ENCODE measurements at places on chromosomes 16 and 17.

DNA sequence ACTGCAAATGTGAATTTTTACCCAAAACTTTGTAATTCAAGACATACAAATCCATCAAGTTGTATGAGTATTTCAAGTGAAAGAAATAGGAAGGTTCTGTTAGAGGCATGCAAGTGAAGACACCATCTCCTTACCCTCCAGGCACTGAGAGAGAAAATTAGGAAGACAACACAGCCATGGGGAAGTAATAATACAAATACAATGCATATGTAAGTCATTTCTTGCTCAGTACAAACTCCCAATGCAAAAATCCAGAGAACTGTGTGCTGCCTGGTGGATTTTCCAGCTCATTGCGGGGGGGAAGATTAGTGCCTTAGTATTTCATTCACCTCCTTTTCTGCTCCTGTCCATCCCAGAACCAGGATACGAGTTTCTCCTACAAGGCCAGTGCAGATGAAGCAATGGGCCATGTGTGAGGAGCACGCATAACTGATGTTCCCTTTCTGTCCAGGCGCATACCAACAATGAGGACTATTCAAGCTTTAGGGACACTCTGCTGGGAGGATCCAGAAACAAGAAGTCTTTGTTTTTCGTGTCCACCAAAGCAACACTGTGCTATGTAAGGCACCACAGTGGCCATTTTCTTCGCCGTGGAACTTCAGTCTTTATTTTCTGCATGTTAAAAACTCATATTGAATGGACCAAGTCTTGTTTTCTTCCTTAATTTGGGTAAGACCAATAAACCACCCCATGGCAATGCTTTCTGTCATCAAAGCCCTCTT lies 143.7 kb upstream of the RCVRN start:
- DNase-seq = no peak

DNA sequence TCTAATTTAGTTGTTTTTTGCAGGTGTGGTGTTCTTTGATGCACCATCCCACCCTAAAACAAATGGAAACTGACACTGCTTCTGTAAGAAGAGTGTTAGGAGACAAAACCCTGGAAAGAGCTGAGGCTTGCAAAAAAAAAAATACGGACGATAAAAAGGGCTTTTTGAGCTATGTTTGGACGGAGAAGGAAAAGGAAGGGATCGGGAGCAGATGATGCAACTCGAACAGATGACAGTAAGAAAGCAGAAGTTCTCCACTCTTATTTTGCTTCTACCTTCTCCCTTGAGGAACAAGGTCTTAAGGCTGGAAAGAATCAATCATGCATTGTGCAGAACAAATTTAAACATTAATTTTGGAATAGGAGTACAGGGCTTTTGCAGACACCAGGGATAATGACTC lies 136.7 kb downstream of the MAF start:
- DNase-seq = no peak

- DNase-seq = no peak
These were observed 1039.2 kb upstream of the GOT2 start for GRCh38 chr16:59773330-59773729.

GRCh38 chr17:65556014-65556909 lies 5.2 kb downstream of the AXIN2 start:
- DNase-seq = no peak

DNA sequence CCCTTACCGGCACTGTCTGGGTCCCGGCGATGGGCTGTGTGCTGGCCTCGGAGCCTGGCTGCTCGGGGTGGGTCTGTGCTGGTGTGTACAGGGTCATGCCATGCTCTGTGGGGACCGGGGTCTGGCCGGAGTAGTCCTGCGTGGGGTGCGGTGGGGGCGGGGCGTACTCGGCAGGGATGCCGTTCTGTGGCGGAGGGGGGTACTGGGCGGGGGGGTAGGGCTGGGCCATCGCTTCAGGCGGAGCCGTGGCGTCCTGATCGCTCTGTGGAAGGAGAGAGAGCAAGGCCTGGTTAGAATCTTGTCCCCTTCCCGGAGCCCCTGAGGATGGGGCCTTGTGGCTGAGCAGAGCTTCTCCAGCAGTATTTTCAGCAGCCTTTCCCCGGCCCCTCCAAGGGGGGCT lies 40.9 kb downstream of the ENGASE start:
- no peak for DNase-seq

- no peak for DNase-seq
These were observed 1.0 kb upstream of the ATP2A3 start for GRCh38 chr17:3965118-3965800.

GRCh38 chr16:54303613-54304012 lies 17.0 kb upstream of the IRX3 start:
- no peak for DNase-seq

- no peak for DNase-seq
These were observed 13.0 kb upstream of the NFATC3 start for GRCh38 chr16:68072038-68072695.

DNA sequence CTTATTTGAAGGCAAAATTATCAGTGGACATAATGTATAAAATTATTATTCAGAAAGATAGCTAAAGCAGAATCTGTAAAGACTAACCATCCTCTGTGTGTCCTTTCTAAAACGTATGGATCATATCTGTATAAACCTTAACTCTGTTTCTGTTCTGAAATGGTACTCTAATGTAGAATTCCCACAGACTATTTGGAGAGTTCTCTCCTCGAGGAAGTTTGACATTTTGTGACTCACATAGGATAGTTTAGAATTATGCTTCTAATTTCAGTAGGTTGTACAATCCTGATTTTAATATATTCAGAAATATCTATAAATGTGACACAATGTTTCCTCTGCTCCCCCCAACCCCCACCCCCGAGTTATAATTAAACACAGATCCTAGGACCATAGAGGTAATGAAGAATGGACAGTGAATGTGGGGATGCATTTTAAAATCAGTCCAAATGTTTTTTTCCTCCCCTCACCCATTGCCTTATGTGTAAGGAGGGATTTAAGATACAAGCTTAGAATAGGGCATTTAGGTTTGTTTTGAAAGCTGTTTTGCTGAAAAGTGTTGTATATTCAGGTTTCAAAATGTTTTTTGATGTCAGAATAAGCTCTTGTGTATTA lies 66.8 kb downstream of the BCAS3 start:
- no peak for DNase-seq

DNA sequence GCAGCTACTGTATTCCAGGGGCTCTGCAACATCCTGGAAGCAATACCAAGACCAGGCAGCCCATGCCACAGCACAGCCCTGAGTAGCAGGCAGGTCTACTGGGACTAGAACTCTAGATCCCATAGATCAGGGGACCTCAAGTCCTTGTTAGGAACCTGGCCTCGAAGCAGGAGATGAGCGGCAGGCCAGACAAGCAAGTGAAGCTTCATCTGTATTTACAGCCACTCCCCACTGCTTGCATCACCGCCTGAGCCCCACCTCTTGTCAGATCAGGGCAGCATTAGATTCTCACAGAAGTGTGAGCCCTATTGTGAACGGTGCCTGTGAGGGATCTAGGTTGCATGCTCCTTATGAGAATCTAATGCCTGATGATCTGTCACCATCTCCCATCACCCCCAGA lies 295.7 kb upstream of the TNRC6C start:
- no peak for DNase-seq

DNA sequence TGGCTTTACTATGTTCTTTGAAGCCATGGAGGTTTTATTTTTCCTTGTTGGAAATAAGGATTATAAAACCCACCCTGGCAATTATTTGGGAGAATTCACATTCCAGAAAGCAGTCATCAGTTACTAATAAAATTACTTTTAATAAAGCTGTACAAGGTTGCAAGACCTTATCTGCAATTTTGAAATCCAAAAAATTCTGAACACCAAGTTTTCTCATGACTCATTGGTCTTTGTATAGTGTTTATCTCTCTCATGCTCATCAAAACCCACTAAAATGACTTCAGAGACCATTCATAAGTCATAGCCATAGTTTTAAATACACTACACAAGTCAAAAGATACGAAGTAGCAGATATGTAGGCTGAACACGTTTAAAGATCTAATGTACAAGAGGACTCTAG lies 6.0 kb upstream of the KRT38 start:
- DNase-seq = peak; percentile 49

- DNase-seq = no peak
These were observed 22.8 kb upstream of the MTSS2 start for GRCh38 chr16:70708366-70709246.

- no peak for DNase-seq
These were observed 5.0 kb downstream of the ZNF689 start for GRCh38 chr16:30605158-30605557.

- DNase-seq = no peak
These were observed 53.1 kb downstream of the CFDP1 start for GRCh38 chr16:75379911-75380847.

DNA sequence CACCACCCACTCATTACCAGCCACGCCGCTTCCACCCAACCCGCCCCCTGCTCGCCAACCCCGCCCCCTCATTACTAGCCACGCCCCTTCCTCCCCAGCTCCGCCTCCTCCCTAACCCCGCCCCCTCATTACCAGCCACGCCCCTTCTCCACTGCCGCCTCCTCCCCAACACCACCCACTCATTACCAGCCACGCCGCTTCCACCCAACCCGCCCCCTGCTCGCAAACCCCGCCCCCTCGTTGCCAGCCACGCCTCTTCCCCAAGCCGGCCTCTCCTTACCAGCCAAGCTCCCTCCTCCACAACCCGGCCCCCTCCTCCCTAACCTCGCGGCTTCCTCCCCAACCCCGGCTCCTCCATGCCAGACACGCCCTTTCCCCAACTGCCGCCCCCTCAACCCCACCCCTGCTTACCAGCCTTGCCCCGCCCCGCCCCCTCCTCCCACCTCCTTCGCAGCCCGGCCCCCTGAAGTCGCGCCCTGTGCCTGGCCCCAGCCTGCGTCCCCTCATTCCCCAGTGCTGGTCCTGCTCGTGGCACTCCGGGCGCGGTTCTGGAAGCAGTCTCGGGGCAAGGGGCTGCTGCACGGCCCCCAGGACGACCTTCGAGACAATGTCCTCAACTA lies 7.3 kb downstream of the SLC22A31 start:
- peak; percentile 38 for DNase-seq

GRCh38 chr17:48174833-48175523 lies 67.4 kb downstream of the SNX11 start:
- DNase-seq = no peak

- DNase-seq = no peak
These were observed 27.8 kb downstream of the C16orf96 start for GRCh38 chr16:4583906-4584305.

GRCh38 chr16:86089991-86090390 lies 191.0 kb downstream of the IRF8 start:
- no peak for DNase-seq

GRCh38 chr17:82645516-82645915 lies 2.7 kb downstream of the WDR45B start:
- DNase-seq = no peak

DNA sequence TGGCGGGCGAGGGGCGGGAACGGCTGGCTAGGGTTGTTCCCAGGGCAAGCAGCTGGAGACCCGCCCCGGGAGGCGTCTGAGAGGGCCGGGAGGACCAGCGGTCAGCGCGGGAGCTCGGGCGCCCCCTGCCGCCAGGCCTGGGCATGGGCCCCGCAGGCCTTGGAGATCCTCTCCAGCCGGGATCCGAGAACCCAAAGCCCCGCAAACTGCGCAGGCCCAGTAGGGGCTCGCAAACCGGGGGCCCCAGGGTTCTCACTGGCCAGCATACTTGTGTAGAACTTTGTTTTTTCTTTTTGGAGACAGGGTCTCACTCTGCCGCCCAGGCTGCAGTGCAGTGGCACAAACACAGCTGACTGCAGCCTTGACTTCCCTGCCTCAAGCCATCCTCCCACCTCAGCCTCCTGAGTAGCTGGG lies 20.8 kb upstream of the ZNF423 start:
- no peak for DNase-seq

GRCh38 chr17:59830007-59830630 lies 62.6 kb downstream of the TUBD1 start:
- no peak for DNase-seq

- DNase-seq = no peak
These were observed 23.0 kb upstream of the IL21R start for GRCh38 chr16:27378871-27379481.

DNA sequence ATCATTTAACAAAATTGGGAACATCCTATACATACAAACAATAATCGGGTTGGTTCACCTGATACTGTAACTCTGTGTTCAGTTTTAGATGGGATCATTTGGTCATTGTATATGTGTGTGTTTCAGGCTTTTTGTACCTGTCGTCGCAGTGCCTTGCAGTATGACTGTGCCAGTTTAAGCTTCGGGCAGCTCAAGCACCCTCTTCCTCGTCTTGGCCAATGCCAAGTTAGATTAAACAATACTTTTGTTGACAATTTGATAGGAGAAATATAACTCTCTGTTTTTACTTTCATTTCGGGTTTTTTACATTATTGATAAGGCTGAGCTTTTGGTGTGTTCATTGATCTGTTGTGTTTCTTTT lies 37.0 kb upstream of the ARHGAP17 start:
- DNase-seq = no peak

GRCh38 chr16:53509906-53510703 lies 7.1 kb upstream of the AKTIP start:
- no peak for DNase-seq

DNA sequence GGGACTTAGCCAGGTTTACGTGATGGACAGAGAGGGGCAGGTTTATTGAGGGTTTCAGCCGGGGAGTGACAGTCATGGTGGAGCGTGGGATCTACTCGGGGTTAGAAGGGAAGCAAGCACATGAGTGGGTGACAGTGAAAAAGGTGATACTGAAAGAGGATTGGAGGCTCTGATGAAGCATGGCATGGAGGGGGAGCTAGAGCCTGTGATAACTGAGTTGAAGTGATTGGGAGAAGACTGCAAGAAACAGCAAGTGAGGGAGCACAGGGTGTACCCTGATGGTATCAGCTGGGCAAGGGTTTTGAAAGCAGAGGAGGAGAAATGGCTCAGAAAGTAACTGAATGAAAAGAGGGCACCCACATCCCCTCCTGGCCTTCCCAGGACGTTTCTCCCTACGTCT lies 6.7 kb upstream of the KSR1 start:
- DNase-seq = no peak

GRCh38 chr17:75664099-75664549 lies 2.8 kb downstream of the RECQL5 start:
- DNase-seq = no peak

- DNase-seq = no peak
These were observed 85.0 kb upstream of the MED9 start for GRCh38 chr17:17391668-17392370.

- no peak for DNase-seq
These were observed 37.4 kb downstream of the TMEM186 start for GRCh38 chr16:8760021-8760420.

DNA sequence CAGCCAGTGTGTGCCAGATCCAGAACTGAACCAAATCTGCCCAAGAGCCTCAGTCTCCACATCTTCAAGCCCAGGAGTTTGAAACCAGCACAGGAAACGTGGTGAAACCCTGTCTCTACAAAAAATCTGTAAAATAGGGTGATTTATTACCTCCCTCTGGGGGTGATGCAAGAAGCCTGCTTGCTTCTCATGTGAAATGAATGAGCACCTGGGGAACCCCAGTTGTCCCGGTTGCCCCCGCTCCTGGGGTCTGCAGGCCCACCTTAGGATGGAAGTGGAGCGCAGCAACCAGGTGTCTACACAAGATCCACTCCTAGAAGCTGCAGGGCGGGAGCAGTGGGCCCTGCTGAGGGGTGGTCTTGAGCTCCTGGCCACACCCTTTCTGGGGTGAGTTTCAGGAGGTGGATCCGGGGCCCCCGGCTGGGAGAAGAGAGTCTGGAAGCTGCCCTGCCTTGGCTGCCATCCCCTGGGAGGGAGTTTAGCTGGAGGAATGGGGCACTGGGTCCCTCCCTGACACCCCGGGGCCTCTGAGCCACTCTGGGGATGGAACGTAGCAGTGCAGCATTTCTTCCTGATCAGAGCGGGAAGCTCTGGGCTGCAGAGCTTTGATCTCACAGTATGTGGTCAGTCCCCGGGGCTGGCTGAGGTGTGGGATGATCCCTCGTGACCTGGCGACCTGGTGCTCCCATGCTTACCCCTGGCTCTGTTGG lies 117.8 kb downstream of the RAB11FIP4 start:
- no peak for DNase-seq

- DNase-seq = no peak
These were observed 404.9 kb upstream of the CDH5 start for GRCh38 chr16:65961476-65962143.

Data from non-pigmented ciliary epithelial cell (primary cell).